ENCODE measurements at places on chromosomes 4 and X. TPM values are rescaled to one million over a fixed set of nuclear protein-coding genes. Genes with fewer than 3 reads are reported as not detected.

GRCh38 chrX:35699642-35700041 is 98.5 kb upstream of the MAGEB16 start:
- DNase-seq: no peak

DNA sequence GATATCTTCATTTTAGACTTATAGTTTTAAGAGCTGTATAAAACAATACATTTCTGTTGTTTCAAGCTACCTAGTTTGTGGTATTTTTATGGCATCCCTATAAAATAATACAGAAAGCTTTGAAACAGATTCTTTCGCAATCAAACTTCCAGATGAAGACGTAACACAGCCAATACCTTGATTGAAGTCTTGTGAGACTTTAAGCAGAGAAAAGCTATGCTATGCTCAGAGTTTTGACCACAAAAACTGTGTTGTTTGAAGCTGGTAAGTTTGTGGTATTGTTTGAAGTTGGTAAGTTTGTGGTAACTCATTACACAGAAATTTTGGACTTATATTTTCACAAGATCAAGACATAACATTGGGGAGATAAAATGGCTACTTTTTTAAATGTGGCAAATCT is 201.8 kb upstream of the UGT8 start:
- no peak for DNase-seq

Gene TCEAL2
- not detected for total RNA-seq

GRCh38 chrX:30865015-30865414 is 24.0 kb downstream of the TAB3 start:
- DNase-seq: no peak

Gene ARHGEF6
- 80.3 TPM for total RNA-seq

- no peak for DNase-seq
Observed at GRCh38 chr4:164203476-164203875, 550.5 kb upstream of the SMIM31 start.

Gene RBBP7
- 185 TPM for total RNA-seq

Gene DGKQ
- 7.9 TPM for total RNA-seq

DNA sequence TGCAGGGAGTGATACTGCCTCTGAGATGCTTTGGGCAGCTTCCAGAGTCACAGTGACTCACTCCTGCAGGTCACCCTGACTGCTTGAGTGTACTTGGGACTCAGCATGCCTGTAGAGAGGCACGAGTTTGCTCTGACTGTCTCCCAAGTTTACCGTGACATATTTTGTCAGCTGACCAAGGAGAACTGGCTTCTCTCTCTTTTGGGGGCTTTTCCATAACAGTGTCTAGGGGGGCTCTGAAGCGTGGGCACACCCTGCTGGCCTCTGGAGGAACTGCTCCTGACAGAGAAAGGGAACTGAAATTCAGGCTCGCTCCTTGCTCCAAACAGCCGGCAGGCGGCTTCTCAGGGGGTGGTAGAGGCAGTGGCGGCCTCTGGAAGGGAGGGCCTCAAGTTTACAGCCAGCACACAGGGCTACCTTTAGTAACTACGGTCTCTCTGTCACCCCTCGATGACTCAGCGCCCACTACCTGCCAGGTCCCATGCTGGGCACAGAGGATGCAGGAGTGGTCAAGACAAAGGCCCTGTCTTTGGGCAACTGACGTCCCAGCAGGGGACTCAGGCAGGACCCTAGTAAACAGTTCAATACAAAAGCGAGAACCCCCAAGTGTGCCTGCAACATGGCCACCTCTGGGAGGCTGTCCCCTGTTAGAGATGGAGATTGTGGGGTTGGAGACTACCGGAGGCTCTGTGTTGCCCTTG is 17.8 kb downstream of the ZNF185 start:
- DNase-seq: no peak

All from activated naive CD4-positive, alpha-beta T cell treated with anti-CD3 and anti-CD28 coated beads, Interleukin-2, amount 50 U/mL, for 72 hours (primary cell).